ENCODE measurements at places on chromosomes 11 and 22.

DNA sequence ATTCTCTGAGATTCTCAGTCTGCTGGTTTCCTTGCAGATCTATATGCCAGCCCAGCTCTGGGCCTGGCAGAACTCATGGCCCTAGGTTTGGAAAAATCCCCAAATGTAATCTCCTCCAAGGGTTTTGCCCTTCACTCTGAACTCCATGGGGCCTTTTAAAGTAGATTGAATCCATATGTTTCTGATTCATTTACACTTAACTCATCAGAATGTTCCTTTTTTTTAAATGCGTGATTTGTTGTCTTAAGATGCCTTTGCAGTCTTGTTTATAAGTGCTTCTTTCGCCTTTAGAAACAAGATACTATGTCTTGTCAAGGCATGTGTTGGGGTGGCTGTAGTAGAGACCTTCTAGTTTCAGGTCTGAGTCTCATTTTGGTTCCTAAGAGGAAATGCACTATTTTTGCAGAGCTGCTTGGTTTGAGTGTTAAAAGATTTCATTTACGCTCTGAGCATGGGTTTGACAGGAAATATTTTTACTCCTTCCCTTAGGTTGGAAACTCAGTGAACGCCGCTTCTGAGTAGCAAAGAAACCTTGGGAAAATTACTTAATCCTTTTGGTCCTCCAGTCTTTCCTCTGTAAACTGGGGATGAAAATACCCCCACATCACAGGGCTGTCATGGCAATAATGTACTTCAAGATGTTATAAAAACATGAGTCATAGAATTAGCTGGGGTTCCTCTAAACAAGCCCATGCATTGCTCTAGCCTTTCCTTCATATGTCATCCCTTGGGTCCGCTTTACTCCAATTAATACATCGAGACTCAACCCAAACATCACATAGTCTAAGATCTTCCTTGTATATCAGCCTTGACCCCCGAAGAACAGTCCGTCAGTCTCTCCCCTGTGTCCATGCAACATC lies 83.5 kb downstream of the SNX19 start:
- no peak for DNase-seq

- DNase-seq, result no peak
Measured at GRCh38 chr11:73019996-73020395, 122.1 kb downstream of the FCHSD2 start.

DNA sequence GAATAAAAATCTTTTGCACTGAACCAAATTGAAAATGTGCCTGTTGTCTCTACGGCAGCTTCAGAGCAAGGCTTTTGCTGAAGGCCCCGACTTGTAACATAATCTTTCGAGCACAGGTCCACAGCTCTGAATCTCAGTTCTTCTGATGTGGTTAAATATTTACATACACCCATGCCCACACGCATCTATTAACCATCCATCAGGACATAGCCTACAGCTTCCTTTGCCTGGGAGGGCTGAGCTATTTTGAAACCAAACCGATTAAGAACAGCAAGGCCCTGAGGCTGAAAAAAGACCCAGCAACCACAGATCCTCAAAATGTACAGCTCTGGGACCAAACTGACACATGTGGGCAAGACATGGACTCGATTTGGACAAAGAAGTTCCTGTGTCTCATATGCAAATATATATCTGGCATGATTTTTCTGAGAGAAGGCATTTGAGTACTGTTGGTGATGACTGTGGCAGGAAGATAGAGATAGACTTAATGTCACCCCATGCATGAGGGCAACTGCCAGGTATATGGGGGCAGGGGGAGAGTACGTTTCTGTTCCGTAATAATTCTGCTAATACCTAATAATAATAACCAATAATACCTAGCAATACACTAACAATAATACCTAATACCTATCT lies 322.7 kb upstream of the PLET1 start:
- DNase-seq, result no peak

DNA sequence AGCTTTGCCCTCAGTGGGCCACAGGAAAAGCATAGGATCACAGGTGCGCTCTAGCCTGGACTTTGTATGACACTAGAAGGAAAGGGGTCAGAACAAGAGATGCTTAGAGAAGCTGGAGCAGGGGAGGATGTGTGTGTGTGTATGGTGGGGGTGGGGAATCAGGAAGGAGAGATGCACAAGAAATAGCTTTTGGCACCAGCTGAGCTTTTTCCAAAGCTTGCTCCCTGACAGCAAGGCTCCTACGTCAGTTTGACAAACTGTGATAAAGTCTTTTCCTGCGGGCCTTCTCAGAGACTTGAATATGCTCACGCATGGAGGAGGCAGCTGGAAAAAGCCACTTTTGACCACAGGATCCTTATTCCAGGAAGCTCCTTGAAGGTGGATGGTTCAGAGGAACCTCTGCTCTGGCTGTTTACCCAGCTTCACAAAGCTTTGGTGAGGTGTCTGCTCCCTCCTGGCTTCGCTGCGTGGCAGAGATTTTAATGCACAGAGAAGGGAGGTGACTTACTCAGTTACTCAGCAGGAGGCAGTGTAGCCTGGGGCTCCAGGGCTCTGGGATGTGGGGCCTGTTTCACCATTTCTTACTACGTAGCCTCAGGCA lies 3.9 kb downstream of the CDC42EP1 start:
- no peak for DNase-seq

DNA sequence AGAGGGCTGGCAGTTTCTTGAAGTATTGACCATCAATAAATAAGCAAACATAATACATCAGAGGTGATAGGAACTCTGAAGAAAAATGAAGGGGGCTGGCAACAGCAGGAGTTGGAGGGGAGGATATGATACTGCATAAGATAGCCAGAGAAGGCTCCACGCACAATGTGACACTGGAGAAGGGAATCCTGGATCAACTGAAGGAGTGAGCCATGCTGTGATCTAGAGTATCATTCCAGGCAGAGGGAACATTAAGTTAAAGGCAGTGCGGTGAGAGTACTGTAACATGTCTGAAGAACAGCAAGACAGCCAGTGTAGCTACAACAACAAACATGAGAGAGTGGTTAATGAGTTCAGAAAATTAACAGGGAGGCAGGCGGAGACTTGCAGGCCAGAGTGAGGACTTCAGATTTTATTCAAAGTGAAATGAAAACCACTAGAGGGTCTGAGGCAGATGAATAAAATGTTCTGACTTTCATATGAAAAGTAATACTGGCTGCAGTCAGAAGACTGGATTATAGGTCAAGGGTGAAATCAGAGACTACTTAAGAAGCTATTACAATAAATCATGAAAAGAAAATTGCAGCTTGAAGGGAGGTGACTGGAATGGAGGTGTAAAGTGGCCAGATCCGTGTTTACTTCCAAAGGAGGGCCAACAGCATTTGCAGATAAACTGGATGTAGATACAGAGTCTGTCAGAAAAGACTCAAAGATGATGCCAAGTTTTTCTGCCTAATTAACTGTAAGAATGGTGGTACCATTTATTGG lies 49.4 kb downstream of the RRAS2 start:
- DNase-seq, result no peak

GRCh38 chr11:75780888-75781287 lies 12.3 kb downstream of the DGAT2 start:
- no peak for DNase-seq

- DNase-seq, result no peak
Measured at GRCh38 chr22:19663286-19663815, 51.0 kb upstream of the SEPTIN5 start.

- DNase-seq, result no peak
Measured at GRCh38 chr11:113553235-113553634, 78.0 kb upstream of the DRD2 start.

- DNase-seq, result no peak
Measured at GRCh38 chr11:58395581-58395980, 11.1 kb downstream of the OR5B3 start.

GRCh38 chr11:22049276-22049675 lies 143.6 kb upstream of the ANO5 start:
- no peak for DNase-seq

- no peak for DNase-seq
Measured at GRCh38 chr11:64836448-64837072, 7.9 kb downstream of the CDC42BPG start.

DNA sequence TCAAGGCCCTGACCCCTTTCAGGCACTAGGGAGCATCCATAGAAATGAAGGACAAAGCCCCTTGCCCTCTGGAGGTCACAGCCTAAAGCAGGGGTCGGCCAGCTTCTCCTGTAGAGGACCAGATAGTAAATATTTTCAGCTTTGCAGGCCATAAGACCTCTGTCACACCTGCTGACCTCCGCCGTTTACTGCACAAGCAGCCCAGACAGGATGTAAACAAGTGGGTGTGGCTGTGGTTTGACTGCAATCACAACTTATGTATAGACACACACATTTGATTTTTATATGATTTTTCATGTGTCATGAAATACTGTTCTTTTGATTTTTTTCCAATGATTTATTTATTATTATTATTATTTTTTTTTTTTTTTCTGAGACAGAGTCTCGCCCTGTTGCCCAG lies 34.3 kb downstream of the KIAA1671 start:
- DNase-seq, result no peak

- DNase-seq, result no peak
Measured at GRCh38 chr11:83056204-83056603, 15.5 kb downstream of the RAB30 start.

- no peak for DNase-seq
Measured at GRCh38 chr22:28442711-28443525, 236.7 kb downstream of the TTC28 start.

DNA sequence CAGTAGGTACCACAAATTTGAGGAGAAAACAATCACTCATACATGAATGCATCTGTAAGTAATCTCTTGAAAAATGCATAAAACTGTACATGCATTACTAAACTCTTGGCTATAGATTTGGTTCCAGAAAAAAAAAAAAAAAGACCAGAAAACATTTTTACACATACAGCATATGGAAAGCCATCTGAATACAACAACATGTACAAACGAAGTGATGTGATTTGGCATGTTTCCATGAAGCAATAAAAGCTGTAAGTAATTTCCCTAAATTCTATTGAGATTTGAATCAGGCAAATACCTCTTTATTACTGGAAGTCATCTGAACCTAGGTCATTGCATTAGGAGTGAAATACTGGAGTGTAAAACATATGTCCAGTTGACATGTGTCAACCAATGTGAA lies 31.9 kb upstream of the ZC3H12C start:
- no peak for DNase-seq

DNA sequence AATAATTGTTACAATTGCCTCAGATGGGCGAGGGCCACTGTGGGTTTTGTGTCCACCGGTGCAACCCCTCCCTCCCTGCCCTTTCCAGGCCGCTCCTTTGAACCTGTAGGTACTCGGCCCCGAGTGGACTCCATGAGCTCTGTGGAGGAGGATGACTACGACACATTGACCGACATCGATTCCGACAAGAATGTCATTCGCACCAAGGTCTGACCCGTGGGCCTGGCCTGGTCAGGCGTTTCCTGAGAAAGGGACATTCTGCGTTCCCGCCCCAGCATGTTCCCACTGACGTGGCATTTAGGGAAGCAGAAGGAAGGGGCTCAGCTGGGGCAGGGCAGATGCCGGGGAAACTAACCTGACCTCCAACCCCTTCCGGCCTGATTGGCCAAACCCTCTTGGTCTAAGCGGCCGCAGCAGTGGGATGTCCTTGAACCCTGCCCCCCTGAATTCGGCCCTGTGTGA lies 10.1 kb downstream of the SIDT2 start:
- DNase-seq, result no peak

DNA sequence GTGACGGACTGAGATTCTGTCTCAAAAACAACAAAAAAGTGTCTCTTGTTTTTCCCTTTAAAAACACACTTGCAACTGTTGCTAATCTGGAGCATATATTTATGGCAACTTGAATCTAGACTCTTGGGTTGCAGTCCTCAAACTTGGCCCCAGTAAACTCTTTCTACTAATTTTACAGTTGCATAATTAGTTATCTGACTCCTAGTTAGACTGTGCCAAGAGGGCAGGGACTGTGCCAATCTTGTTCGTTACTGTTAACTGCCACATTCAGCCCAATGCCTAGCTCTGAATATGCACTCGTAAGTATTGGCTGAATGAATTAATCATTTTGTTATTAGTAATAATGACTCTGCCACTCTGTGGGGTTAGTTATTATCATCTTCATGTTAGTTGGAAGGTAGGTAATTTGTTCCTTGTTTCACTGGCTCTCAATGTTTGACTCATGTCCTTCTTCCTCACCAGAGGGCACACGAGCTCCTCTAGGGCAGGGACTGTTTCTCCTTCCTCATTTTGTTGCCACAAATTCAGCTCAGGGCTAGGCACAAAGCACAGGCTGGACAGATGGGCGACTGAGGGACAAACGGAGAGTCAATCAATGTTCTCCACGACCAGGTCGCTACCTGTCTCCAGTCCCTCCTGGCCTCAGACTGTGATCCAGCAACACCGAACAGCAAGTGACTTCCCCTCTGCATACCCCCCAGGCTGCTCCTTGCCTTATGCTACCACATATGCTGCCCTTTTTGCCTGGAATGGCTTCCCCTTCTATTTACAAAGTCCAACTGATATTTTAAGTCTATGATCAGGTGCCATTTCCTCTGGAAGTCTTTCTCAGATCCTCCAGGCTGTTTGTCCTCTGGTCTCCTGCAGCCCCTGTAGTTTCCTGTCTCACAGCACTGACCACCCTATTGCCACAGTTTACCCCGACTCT lies 9.0 kb downstream of the CLPB start:
- no peak for DNase-seq

- no peak for DNase-seq
Measured at GRCh38 chr11:14373941-14374646, 15.1 kb upstream of the RRAS2 start.
